CD8-positive, alpha-beta memory T cell (primary cell): ENCODE measurements at places on chromosomes 16 and 17.

DNA sequence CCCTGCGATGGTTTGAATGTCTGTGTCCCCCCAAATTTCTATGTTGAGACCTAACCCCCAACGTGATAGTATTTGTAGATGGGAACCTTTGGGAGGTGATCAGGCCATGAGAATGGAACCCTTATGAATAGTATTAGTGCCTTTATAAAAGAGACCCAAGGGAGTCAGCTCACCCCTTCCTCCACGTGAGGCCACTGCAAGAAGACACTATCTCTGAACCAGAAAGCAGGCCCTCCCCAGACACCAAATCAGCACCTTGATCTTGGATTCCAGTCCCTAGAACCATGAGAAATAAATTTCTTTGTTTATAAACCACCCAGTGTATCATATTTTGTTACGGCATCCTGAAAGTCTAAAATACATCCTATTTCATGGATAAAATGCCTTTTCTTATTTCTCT, 64.4 kb upstream of the LRRC37A3 start:
- no peak for DNase-seq

GRCh38 chr17:29237476-29238132, 9.1 kb upstream of the CRYBA1 start:
- no peak for DNase-seq

DNA sequence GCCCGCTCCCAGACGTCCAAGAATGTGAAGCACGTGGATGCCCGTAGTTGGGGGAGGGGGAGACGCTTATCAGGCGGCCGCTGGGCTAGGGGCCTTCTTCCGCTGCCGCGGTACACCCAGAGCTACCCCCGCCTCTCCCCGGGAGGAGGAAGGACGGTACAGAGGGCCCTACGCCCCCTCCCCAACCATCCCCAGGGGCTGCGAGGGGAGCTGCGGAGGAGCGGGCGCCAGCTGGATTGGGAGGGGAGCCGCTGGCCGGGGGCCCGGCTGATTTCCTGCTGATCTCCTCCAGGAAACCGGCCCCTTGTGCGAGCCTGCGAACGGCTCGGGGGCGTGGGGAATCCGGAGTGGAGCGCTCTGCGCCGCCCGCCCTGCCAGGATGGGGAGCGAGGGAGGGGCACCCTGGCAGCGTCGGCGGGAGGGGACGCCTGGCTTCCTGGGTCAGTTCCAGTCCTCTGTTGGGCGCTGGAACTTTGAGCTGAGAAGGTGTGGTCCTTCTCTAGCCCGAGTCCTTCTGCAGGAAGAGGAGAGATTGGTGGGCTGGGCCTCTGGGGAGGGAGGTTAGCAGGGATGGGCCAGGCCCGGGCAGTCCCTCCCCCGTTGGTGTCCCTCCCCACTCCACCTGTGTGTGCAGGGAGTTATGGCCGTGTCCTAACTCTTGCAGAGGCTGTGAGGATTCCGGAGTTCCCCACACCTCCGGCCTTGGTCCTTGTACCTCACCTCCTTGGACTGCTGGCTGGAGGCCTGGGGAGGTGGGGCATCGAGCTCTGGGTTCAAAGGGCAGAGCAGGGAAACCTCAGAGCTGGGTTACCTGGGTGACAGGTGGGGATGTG, 19.2 kb downstream of the GJD3 start:
- peak; percentile 29 for DNase-seq

- DNase-seq = no peak
Measured at GRCh38 chr17:45073414-45074070, 12.4 kb downstream of the NMT1 start.

DNA sequence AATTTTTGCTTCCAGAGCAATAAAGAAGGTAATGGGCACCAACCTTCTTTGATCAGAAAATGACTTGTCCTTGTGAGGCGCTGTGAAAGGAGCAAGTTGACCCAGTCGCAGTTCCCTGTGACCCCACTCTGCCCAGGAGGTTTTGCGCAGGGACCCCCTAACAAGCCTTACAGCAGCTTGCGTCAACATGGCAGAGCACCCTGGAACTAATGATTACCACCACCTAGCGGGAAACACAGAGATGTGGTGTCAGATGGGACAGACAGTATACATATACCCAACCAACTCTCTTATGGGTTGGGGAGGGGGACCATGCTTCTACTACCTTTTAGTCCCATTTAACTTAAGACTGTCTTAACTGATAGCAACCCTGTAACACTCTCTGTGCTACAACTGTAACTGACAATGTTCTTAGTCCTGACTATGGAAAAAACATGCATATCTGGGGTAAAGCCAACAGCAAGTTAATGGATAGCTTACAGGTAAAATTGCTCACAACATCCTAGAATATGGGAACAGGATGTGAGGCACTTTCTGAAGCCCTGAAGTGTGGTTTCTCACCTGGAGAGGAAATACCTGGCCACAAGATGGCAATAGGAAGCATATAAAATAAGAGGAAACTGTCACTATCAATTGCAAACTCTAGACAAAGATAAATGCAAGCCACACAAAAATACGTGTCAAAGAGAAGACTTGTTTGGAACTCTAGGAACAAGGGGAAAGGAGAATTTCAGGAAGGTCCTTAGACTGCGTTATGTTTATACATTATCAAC, 3.0 kb downstream of the KARS1 start:
- no peak for DNase-seq

- DNase-seq = peak; percentile 3
Measured at GRCh38 chr17:42459801-42460281, 1.2 kb downstream of the ATP6V0A1 start.

GRCh38 chr16:69829338-69829737, 67.2 kb downstream of the WWP2 start:
- DNase-seq = no peak

GRCh38 chr16:5575121-5575520, 477.5 kb upstream of the EEF2KMT start:
- DNase-seq = no peak

DNA sequence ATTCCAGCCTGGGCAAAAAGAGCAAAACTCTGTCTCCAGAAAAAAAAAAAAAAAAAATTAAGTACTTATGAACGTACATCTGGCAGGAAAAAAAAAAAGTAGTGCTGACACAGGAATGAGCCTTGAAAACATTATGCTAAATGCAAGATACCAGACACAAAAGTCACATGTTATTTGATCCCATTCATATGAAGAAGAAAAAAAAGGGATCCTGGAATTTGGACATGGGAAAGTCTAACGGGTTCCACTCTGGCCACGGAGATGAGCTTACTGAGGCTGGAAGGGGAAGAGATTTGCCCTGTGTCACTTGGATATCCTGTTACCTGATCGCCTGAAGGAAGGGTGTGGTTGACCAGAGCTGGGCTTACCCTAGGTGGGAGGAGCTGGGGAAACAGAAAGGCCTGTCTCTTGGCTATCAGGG, 251.9 kb downstream of the PARN start:
- DNase-seq = no peak

DNA sequence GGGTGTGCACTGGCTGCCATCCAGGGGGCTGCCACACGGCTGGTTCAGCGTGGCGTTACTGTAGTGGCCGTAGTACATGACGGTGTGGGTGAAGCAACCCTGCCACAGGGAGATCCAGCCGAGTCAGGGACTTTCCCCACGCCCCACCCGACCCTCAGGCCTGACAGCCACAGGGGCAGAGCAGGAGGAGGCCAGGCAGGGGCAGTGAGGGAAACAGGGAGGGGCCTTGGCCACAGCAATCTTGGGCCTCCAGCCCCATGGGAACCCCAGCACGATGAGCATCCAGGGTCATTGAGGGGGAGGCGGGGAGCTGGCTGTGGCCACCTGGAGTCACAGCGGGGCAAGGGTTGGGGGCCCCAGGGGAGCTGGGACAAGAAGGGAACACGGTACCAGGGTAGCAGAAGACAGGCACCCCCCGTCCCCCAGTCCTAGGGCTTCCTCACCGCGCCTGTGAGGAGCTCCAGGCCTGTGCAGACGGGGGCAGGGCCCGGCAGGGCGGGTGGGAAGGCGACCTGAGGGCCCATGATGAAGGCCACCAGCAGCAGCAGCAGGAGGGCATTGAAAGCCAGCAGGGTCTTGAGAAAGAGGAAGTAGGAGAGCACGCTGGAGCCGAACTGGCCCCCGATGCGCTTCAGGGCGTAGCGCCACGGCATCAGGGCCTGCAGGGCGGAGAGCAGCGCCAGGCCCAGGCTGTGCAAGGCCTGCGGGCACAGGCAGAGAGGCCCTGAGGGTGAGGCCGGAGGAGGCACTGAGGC, 4.3 kb downstream of the TMC6 start:
- DNase-seq = no peak

GRCh38 chr17:27871407-27871806, 21.8 kb downstream of the LYRM9 start:
- DNase-seq = no peak

GRCh38 chr17:4247971-4248388, 15.8 kb downstream of the ANKFY1 start:
- no peak for DNase-seq

DNA sequence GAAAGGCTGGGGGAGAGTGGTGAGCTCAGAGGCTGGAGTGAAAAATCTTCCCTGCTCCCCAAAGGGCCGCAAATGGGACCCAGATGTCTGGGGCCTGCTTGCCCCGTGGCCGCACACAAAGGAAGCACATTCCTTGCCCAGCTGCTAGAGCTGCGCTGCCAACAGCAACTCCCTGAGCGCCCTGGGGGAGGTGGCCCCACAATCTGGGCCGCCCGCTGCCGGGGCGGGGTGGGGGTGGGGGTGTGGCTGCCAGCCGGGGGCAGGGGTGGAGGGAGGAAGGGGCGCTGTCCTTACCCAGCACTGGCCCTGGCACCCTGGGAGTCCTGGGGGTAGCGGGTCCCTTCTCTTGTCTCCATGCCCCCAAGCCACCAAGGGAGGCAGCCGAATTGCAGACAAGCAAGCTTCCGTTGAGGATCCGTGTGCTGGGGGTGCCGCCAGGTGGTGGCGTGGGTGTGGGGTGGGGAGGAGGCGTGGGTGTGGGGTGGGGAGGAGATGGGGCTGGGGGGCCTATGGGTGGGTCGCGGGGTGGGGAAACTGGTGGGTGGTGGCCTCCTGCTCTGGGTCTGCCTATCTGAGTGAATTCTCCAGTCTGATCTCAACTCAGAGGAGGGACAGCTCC, 48.4 kb upstream of the PABPN1L start:
- DNase-seq = no peak

DNA sequence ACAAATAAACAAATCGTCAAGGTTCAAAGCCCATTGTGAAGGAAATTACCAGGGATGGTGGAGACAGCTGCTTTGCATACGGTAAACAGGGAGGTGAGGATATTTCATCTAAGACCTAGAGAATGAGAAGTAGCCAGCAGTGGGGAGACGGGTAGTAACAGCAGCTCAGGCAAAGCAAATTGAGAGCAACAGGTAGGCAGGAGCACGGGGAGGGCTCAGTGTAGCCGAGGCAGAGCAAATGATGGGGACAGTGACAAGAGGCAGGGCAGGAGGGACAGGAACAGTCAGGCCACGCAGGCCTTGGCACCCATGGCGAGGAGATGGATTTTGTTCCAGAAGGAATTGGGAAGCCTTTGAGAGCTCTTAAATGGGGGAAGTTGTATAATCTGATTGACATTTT, 29.0 kb upstream of the SBK1 start:
- DNase-seq = no peak

DNA sequence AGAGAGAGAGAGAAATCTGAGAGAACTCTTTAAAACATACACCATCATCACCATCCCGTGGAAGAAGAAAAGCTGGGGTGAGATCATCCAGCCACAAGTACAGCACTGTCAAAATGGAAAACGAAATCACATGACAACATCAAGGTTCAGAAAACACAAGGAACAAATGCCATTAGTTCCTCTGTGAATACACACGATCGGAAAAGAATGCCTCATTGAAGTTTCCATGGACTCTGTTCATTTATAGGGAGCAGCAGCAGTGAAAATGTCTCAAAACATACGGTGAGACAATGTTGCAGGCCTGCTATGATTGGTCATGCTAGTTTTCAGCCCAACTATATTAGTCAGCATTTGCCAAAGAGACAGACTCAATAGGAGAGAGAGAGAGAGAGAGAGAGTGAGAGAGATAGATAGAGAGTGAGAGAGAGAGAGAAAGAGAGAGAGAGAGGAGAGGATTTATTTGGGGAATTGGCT, 4.4 kb downstream of the CFAP97D1 start:
- DNase-seq = no peak

- no peak for DNase-seq
Measured at GRCh38 chr16:2273931-2274330, 6.0 kb upstream of the RNPS1 start.

GRCh38 chr16:20568404-20568803, 7.8 kb downstream of the ACSM2B start:
- no peak for DNase-seq

DNA sequence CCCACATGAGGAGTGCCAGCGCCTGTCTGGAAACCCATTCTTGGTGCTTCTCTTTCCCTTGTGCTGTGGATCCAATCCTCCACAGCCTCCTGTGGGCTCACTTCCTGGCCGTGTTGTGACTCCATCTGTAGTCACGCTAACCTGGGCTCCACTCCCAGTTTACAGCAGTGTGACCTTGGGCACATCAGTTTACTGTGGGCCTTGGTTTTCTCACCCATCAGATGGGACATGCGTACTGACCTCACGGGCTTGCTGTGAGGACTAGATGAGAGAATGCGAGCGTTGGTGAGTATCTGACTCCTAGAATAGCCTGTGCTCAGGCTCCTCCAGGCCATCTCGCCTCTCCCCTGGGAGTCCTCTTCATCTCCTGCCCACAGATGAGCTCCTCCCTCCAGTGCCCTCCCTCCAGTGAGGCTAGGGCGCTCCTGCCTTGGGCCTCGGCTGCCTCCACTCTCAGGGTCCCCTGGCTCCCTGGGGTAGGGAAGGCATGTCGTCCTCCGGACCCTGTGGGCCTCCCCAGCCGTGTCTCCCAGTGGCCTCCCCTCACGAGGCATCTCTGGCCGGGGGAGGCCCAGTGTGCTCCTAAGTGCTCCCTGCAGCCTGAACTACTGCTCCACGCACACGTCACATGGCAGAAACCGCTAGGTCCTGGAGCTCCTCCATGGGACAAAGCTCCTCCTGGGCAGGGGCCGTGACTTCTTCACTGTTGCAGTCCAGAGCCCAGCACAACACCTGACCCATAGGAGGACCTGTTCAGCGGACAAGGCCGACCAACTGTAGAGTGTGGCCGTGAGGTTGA, 5.2 kb upstream of the FOXJ1 start:
- DNase-seq = no peak

DNA sequence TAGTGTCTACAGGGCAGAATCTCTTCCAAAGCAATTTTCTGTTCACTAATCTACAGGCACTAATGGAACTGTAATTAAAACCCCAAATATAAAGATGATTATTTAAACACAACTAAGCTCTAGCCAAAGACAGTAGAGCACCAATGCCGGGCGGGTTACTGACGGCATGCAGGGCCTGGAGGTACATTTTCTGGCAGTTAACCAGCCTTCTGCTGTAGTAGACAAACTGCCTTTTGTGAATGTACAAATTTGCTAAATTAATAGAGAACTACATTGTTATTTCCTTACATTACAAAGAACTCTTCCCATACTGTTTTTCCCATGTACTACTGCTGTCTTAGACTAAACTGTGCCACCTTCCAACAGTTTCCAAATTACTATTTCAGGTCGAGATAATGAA, 107.8 kb downstream of the TRIM37 start:
- DNase-seq = no peak

DNA sequence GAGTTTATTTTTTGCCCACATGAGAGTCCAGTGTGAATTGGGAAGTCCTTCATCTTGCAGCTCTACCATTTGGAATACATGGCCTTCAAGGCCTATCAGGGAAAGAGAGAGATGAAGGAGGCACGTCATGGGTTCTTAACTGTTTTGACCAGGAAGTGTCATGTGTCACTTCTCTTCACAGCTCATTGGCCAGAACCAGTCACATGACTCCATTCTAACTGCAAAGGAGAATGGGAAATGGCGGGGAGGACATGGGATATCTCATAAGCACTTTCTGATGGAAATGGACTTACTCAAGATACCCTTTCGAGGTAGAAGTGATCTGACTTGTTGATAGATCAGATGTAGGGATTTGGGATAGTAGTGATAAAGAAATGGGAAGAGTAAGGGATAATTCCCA, 57.9 kb upstream of the CES5A start:
- no peak for DNase-seq
